ENCODE measurements at places on chromosomes 6 and 20. TPM values are rescaled to one million over a fixed set of nuclear protein-coding genes. Genes with fewer than 3 reads are reported as not detected.

The PNLDC1 gene
- 1.1 TPM for polyA plus RNA-seq

The TSPO2 gene
- polyA plus RNA-seq = not detected

The CFAP206 gene
- polyA plus RNA-seq = 0.47 TPM

The NINL gene
- 17.4 TPM for polyA plus RNA-seq

The BMP6 gene
- 28.1 TPM for polyA plus RNA-seq

Data from ovary (tissue), 10 donors.